ENCODE measurements at places on chromosomes 5 and 9. TPM values are rescaled to one million over a fixed set of nuclear protein-coding genes. Genes with fewer than 3 reads are reported as not detected.

The IL9 gene
- not detected for total RNA-seq

DNA sequence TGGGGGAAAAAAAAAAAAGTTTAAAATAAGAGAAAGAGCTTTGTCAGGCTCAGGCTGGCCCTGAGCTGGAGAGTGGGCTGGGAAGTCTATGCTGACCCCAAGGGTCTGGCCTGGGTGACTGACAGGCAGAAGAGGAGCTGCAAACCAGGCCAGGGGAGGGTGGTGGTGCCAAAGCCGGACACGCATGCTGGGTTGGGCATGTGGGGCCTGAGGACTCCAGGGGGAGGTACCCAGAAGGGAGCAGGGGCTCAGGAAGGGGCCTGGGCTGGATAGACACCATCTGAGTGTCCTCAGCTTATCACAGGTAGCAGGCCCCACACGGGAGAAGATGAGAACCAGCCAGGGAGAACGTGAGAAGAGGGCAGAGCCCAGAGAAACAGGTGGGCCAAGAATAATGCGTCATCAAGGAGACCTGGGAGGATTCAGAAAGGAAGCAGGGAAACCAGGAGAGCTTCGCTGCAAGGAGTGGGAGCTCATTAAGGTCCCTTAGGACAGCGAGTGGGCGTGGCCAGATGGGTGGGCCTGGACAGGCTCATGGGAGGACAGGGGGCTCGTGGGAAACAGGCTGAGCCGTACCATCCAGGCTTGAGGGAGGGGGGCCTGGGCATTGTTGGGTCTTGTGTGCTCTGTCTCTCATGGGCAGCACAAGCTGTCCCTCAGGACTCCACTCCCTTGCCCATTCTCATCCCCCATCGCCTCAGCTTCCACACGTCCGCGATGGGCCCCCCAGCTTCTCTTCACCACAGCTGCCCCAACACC, 16.0 kb downstream of the TMOD1 start:
- no peak for DNase-seq

The PFN3 gene
- not detected for total RNA-seq

The PAEP gene
- total RNA-seq: not detected

The IFNB1 gene
- total RNA-seq: not detected

- no peak for DNase-seq
Measured at GRCh38 chr9:13446286-13446937, 166.9 kb upstream of the MPDZ start.

- no peak for DNase-seq
Measured at GRCh38 chr9:82201196-82201595, 212.6 kb downstream of the SPATA31D1 start.

- DNase-seq: peak; percentile 67
Measured at GRCh38 chr5:180605554-180606214, 14.4 kb upstream of the SCGB3A1 start.

- no peak for DNase-seq
Measured at GRCh38 chr9:69919461-69920061, 98.9 kb downstream of the CFAP95 start.

DNA sequence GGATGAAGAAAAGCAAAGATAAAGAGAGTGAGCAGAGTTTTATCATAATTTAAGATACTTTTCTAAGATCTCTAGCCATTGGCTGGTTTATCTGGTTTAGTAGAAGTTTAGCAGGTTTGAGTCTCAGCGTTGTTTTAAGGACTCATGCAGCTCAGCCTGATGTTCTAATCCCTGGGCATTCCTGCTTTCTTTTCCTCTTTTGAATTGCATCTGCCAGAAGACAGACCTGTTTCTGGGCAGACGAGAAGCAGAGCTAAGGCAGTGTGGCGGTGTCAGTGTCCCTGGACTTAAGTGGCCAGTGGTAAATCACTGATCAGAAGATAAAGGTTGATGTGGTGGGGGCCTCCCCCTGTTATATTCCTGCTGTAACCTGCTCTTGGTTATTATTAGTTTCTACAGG, 138.6 kb downstream of the ADCY2 start:
- DNase-seq: no peak

The ICE1 gene
- total RNA-seq: 56.5 TPM

DNA sequence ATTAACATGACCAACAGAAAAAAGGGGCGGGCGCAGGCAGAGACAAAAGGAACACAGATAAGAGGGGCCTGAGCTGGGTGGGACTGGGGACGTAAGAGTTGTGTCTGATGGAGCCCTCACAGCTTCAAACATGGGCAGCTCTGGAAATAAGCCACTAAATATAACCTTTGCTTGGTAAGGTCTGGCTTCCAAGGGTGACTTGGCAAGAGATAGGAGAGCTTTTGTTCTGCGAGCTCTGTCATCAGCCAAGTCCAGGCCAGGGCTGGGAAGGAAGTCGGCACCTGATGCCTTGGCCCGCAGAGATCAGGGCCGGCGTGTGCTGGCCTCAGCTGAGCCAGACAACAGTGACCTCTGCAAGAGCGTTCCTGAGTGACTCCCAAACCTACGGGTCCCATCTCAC, 11.8 kb downstream of the TRUB2 start:
- no peak for DNase-seq

GRCh38 chr9:28502741-28503140, 929.5 kb upstream of the C9orf72 start:
- no peak for DNase-seq

DNA sequence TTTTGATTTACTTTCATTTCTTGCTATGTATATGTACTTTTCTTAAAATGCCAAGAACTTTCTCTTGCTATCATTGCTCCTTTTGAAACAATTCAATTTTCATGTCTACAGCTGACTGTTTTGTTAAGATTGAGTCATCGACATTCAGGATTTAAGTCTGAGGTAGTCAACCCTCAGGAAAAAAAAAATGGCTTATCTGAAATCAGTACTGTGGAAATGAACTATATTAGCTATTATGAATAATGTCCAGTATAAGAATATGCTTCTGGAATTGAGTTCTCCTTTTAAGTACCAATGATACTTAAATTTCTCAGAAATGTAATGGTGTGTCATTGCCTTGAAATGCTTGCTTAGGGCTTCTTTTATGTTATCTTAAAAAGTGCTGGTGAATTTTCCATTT, 37.9 kb downstream of the TNFAIP8 start:
- no peak for DNase-seq

The SMAD5 gene
- 36.9 TPM for total RNA-seq

Data from glutamatergic neuron (in vitro differentiated cells).